ENCODE measurements at places on chromosomes 3 and 15. TPM values are rescaled to one million over a fixed set of nuclear protein-coding genes. Genes with fewer than 3 reads are reported as not detected.

The HYAL1 gene
- total RNA-seq = 0.36 TPM

The GOLGA6A gene
- total RNA-seq = not detected

The SLC22A13 gene
- 0.78 TPM for total RNA-seq

- DNase-seq = no peak
- no peaks in the 10 kb centered on the region for H3K36me3 ChIP-seq
- H3K27me3 ChIP-seq = peaks cover 13% of the 10 kb centered on the region
- no peaks in the 10 kb centered on the region for H3K4me1 ChIP-seq
- H3K27ac ChIP-seq = no peak overlapping the region
Observed at GRCh38 chr3:134384963-134385362, 10.7 kb upstream of the AMOTL2 start.

GRCh38 chr3:71521940-71522876 is 61.3 kb downstream of the FOXP1 start:
- H3K36me3 ChIP-seq = no peaks in the 10 kb centered on the region
- DNase-seq = no peak
- no peak overlapping the region for H3K27ac ChIP-seq
- no peak overlapping the region for H3K4me3 ChIP-seq
- peaks cover 2% of the 10 kb centered on the region for H3K27me3 ChIP-seq

DNA sequence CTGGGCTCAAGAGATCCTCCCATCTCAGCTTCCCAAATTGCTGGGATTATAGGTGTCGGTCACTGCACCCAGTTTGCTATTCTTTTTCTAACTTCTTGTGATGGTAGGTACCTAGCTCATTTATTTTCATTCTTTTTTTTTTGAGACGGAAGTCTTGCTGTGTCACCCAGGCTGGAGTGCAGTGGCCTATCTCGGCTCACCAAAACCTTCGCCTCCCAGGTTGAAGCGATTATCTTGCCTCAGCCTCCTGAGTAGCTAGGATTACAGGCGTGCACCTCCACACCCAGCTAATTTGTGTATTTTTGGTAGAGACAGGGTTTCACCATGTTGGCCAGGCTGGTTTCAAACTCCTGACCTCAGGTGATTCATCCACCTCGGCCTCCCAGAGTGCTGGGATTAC is 30.1 kb upstream of the RAD51 start:
- no peak overlapping the region for H3K27ac ChIP-seq
- no peak for DNase-seq
- no peaks in the 10 kb centered on the region for H3K4me1 ChIP-seq
- peaks cover 9% of the 10 kb centered on the region for H3K36me3 ChIP-seq
- no peaks in the 10 kb centered on the region for H3K27me3 ChIP-seq
- H3K4me3 ChIP-seq = no peak overlapping the region

The DNAJA4 gene
- 68.4 TPM for total RNA-seq

DNA sequence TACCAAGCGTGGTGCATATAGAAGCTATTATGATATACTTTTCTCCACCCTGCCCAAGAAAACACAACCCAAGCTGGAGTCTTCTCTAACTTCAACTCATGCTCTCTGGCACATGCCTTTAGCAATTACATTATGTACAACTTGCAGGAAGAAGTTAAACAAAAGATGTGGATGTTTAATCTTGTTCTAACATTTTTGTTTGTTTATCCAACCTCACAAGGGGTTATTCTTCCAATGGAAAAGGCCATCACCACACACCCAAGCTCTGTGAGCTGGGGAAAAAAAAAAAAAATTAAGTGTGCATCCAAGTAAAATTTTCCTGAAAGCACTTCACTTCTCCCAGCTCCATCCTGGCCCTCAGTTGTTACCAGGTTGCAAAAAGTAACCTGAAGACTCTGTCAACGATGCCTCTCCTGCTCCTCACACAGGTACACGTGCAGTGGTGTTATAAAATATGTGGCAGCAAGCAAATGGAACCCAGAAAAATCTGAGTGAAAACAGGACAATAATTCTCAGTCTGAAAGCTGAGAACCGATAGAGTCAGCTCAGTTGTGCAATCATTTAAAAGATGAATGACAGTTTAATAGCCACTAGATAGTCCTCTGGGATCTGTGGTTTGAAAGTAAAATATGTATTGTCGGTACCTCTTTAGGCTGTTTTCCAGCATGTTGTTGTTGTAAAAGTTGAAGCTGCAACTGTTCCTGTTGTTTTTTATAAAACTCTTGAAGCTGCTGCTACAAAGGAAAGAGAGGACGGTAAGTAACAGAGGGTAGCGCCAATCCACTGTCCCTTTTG is 531.4 kb downstream of the FOXP1 start:
- peaks cover 5% of the 10 kb centered on the region for H3K27me3 ChIP-seq
- DNase-seq = no peak
- H3K4me3 ChIP-seq = no peak overlapping the region
- no peak overlapping the region for H3K27ac ChIP-seq
- peaks cover 70% of the 10 kb centered on the region for H3K4me1 ChIP-seq

GRCh38 chr3:16461463-16462245 is 51.8 kb downstream of the RFTN1 start:
- H3K27ac ChIP-seq = no peak overlapping the region
- peaks cover 34% of the 10 kb centered on the region for H3K36me3 ChIP-seq
- H3K27me3 ChIP-seq = no peaks in the 10 kb centered on the region
- DNase-seq = no peak
- peaks cover 61% of the 10 kb centered on the region for H3K4me1 ChIP-seq
- H3K4me3 ChIP-seq = no peak overlapping the region

DNA sequence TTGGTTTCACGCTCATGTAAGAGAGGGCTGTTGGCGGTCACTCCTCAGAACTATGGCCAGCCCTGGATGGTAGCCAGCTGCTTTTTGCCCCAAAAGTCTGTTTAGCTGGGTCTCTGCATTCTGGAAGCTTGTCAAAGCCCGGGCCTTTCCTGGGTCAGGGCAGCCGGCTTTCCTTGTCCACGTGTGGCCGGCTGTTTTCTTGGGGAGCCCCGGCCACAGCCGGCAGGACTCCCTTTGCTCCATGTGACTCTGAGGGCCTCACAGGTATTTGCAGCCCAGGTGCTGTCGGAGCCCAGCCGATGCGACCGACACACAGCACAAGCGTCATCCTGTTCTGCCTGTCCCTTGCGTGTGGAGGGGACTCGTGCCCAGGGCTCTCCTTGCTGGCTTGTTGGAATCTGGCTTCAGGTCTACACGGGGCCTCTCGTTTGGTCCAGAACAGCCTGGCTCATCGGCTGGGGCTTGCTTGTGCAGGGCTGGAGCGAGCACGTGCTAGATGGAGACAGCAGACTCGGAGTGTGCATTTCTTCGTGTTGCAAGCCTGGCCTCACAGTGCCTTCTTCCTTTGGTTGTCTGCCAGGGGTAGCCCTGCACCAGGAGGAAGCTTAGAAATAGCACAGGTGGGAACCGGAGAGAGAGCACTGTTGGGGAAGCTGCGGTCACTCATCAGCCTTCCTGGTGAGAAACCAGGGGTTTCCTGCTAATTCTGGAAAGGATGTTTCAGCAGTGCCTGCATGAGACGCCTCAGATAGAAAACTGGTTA is 51.5 kb downstream of the PGPEP1L start:
- no peaks in the 10 kb centered on the region for H3K27me3 ChIP-seq
- H3K4me3 ChIP-seq = no peak overlapping the region
- no peak overlapping the region for H3K27ac ChIP-seq
- no peak for DNase-seq
- peaks cover 20% of the 10 kb centered on the region for H3K4me1 ChIP-seq

DNA sequence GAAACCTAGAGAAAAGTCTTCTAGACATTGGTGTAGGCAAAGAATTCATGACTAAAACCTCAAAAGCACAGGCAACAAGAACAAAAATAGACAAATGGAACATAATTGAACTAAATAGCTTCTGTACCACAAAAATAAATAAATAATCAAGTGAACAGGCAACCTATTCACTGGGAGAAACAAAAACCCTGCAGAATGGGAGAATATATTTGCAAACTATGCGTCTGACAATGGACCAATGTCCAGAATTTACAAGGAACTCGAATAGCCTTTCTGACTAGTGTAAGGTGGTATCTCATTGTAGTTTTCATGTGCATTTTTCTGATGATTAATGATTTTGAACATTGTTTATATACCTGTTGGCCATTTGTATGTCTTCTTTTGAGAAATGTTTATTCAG is 37.0 kb upstream of the GCSAM start:
- no peaks in the 10 kb centered on the region for H3K4me1 ChIP-seq
- H3K36me3 ChIP-seq = no peaks in the 10 kb centered on the region
- no peak overlapping the region for H3K27ac ChIP-seq
- H3K4me3 ChIP-seq = no peak overlapping the region

DNA sequence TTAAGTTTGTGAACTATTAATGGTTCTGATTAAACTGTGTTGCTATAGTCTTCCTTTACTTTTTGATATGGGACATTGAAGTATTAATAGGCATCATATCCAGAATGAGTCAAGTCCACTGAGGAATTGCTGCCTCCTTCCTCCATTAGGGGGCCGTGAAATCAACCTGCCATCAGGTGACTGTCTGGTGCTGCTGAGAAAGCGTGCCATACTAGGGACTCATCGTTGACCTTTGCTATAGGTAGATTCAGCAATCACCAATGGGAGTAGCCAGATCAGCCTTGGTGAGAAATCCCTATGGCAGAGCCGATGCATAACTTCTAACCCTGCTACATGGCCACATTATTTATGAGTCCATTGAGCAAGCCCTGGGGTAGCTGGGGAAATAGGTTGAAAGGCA is 30.1 kb upstream of the SLC28A2 start:
- H3K4me3 ChIP-seq = no peak overlapping the region
- H3K27ac ChIP-seq = no peak overlapping the region
- no peaks in the 10 kb centered on the region for H3K36me3 ChIP-seq
- H3K4me1 ChIP-seq = no peaks in the 10 kb centered on the region

The TRIM42 gene
- not detected for total RNA-seq

Data from activated T-helper 1 cell treated with anti-CD3 and anti-CD28 coated beads, Interleukin-12 subunit alpha, Interleukin-12 subunit beta, Interleukin-2, Interleukin-4 antibody, amounts not matched to agents 30 ng/mL and 10 ng/mL and 1 ng/mL, durations not matched to agents 14 hours and 24 hours and 36 hours (primary cell).